ENCODE measurements at places on chromosomes 2 and 18.

- DNase-seq = no peak
These were observed 87.2 kb downstream of the LPIN1 start for GRCh38 chr2:11833601-11834000.

DNA sequence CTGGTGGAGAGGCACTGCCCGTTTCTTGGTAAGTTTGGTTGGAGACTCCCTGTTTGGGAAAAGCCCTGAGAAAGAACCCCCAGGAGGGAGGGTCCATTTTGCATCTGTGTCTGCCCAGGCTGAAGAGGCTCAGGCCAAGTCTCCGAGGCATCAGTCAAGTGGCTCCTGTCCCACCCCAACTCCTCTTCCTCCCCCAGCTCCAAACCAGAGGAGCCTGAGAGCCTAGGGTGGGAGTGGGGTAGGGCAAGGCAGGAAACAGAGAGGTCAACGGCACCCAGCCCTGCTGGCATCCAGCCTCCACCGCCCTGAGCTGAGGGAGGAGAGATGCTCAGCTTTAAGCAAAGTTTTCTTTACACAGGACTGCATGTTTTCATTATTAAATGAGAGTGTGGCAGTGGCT lies 38.2 kb downstream of the CYP27C1 start:
- DNase-seq = no peak

DNA sequence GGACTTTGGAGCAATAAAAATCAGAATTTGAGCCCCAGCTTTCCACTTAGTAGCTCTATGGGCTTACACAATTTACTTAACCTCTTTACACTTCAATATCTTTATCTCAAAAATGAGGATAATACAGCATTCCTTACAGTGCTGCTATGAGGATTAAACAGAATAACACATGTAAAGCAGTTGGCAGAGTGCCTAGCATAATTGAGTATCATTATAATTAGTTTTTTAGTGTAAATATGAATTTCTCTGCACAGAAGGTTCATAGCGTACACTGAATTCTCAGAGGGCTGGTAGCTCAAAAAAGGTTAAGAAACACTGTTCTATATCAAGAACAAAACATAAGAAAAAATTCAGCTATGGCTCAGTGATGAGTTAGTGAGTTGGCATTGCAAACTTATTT lies 190.4 kb upstream of the CYP26B1 start:
- no peak for DNase-seq

DNA sequence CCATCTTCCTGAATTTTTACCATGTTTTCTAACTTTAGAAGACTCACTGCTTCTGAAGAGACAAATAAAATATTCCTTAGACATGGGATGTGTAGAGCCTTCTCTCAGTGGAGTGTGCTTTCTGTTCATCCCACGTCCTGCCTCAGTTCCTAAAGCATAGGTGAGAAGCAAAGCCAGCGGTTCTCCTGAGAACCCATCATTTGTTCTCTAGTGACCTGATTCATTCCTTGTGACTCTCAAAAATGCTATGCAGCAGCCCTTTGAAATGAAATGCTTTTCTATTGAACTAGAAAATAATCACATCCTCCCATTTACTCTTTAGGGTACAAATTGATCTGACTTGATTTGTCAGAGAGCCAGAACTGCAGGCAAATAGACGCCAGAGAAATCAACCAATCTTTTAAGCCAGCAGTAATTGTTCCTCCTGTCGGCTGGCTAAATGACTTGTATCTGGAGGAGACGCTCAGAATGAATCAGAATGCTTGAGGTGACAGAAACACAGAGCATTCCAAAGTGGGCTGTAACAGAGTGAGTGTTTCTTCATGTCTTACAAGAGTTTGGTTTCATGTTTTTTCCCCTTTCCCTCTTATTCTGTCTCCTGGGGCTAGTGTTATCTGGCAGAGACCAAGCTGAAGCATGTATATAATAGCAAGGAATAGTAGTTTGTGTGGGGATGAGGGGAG lies 81.3 kb upstream of the TMEM178A start:
- DNase-seq = no peak

- no peak for DNase-seq
These were observed 28.3 kb downstream of the HS6ST1 start for GRCh38 chr2:128290356-128290755.

DNA sequence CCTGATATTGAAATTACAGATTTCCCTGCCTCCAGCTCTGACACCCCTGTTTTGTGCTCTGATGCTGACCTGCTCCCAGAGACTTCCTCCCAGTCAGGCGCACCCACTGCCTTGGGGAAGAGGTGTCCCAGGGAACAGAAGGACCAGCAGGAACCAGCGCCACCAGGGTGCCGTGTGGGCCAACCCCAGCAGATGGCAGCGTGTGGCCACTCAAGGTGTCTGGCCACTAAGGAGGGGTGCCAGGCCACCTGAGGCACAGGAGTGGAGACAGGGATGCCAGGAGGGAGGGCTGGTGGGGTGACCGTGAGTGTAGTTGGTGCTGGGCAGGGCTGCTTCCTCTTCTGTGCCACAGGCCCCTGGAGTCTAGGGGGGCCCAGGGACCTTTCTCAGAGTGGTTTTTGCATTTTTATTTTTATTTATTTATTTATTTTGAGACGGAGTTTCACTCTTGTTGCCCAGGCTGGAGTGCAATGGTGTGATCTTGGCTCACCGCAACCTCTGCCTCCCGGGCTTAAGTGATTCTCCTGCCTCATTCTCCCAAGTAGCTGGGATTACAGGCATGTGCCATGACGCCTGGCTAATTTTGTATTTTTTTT lies 56.0 kb downstream of the TEX44 start:
- DNase-seq = no peak

DNA sequence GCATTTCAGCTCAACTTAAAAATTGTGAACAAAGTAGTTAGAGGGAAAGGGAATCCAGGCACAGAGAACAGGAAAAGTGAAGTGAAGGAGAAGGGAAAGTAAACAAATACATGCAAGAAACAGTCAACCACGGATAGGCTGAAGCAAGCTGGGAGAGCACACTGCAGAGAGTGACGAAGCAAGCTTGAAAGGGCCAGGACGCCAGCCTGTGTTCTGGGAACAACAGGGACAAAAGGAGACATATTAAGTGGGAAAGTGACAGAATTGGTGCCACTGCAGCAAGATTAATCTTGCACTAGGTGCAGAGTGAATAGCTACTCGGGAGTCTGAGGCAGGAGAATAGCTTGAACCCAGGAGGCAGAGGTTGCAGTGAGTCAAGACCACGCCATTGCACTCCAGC lies 197.3 kb downstream of the SOX11 start:
- DNase-seq = no peak

GRCh38 chr2:218263817-218264641 lies 3.2 kb downstream of the GPBAR1 start:
- DNase-seq = no peak

- no peak for DNase-seq
These were observed 30.7 kb upstream of the PIEZO2 start for GRCh38 chr18:11179959-11180519.

GRCh38 chr2:217254111-217254510 lies 394.2 kb upstream of the TNP1 start:
- DNase-seq = no peak

GRCh38 chr2:240960971-240961876 lies 37.2 kb upstream of the SNED1 start:
- no peak for DNase-seq

DNA sequence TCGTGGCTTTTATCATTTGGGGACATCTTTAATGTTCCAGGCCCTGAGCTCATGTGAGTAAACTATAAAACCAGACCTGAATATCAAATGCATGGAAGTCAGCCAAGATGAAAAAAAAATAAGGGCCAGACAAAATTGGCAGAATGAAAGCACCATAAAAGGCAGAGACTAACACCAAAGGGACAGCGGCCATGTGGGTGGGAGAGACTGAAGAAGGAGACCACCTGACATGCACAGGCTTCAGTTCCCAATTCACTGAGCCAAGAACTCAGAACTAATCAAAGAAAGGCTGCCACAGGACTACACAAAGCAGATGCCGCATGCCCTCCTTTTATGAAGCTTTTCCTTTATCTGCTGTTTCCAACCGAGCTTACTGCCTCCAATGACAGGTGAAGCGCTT lies 267.1 kb downstream of the RAD51AP2 start:
- DNase-seq = no peak

DNA sequence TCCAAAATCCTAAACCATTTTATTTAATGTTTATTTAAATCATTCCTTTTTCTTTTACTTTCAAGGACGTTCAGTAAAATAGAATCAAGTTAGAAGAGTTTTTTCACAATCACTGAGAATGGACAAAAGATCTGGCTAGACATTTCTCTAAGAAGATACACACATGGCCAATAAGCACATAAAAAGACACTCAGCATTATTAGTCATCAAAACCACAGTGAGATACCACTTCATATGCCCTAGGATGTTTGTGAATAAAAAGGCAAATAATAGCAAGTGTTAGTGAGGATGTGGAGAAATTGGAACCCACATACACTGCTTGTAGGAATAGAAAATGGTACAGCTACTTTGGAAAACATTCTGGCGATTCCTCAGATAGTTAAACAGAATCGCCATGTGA lies 76.1 kb downstream of the RHBDD1 start:
- no peak for DNase-seq

- DNase-seq = no peak
These were observed 256.9 kb downstream of the DCC start for GRCh38 chr18:52596748-52597435.

GRCh38 chr2:202950592-202950991 lies 38.5 kb downstream of the CARF start:
- no peak for DNase-seq

- no peak for DNase-seq
These were observed 537 bp upstream of the STAT4 start for GRCh38 chr2:191151331-191151730.

- no peak for DNase-seq
These were observed 185.4 kb upstream of the DLGAP1 start for GRCh38 chr18:4640349-4641012.

DNA sequence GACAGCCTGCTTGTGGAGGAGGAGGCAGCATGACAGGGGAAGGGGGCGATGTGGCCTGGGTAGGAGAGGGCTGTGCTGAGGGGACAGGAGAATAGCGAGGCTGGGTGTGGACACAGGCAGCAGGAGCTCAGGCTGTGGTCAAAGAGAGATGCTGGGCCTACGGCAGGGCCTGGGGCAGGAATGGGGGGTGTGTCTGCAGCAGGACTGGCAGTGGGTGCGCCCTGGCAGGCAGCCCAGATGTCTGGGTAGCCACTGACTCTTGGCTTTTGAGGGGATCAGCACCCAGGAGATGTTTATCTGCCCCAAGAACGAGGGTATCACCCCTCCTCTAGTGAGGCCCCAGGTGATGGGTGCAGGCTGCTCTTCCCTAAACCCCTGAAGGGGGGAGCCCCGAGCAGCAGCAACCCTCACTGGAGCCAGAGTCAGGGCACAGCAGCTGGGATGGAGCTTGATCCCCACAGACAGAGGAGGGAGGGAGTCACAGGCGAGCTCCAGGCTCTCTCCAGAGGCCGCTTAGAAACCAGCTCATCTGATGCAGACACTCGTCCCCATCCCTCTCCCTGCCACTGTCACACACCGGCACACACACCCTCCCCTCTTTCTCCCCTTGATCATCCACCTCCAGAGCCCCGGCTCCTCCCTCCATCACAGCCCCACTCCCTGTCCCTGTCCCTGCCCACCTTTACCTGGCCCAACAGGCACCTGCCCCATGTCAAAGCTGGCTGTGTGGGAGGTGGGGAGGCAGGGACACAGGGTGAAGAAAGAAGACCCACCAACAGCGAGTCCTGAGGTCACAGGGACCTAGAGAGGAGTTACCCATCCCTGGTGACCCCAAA lies 29.8 kb upstream of the TNS1 start:
- no peak for DNase-seq

DNA sequence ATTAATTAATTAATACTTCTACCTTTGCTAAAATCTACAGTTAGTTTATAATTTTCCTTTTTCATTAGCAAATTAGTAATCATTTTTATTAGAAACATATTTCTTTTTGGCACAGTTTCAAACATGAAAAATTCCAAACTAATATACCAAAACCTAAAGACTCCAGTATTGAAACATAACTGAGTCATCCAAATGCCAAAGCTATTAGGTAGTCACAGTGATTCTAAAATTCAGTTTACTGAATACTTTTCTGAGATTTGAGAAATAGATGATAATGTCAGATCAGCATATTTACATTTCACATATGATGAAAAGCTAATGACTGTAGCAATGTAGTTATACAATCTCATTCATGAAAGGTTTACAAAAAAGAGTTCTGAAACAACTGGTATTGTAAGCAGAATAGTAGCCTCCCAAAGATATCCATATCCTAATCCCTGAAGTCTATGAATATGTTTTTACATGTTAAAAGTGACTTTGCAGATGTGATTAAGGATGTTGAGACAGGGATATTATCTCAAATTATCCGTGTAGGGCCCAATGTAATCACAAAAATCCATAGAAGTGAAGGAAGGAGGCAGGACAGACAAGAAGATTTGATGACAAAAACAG lies 680.2 kb upstream of the CHAC2 start:
- no peak for DNase-seq

GRCh38 chr18:59961070-59961469 lies 61.3 kb downstream of the PMAIP1 start:
- DNase-seq = no peak

All from stimulated activated CD8-positive, alpha-beta memory T cell treated with anti-CD3 and anti-CD28 coated beads, Interleukin-7, amount 100 ng/mL, for 1 hour (primary cell).